ENCODE measurements at places on chromosomes 1 and 21.

DNA sequence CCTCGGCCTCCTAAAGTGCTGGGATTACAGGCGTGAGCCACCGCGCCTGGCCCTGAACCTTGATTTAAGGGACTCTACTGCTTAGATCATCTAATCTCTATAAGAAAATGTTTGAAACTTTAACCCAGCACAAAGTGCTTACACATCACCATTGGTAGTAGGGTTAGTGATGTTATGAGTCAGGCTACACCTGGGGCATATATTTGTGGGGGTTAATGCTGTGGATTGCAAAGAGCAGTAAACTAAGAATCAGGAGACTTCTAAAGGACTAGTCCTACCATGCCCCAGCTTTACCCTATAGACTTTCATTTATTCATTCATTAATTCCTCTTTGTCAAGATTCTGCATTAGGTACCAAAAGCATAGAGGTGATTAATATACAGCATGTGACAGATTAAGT lies 880.5 kb downstream of the TTLL7 start:
- no peak for DNase-seq

GRCh38 chr1:84700070-84700469 lies 9.8 kb upstream of the SSX2IP start:
- no peak for DNase-seq

DNA sequence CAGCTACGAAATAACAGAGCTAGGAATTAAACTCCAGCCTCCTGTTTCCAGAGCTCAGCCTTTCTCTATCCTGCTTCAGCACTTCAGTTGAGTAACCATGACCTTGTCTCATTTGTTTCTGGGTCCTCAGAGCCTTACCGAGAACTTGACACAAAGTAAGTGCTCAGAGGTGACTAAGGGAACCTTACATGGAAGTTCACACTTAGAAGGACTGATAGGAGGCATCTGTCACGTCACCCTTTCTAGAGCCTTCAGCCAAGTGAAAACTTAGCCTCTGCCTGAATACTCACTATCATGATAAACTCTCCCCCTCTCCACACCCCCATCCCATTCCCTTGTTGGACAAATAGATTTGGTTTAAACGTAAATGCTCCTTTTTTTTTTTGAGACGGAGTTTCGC lies 9.8 kb upstream of the LUZP1 start:
- no peak for DNase-seq

DNA sequence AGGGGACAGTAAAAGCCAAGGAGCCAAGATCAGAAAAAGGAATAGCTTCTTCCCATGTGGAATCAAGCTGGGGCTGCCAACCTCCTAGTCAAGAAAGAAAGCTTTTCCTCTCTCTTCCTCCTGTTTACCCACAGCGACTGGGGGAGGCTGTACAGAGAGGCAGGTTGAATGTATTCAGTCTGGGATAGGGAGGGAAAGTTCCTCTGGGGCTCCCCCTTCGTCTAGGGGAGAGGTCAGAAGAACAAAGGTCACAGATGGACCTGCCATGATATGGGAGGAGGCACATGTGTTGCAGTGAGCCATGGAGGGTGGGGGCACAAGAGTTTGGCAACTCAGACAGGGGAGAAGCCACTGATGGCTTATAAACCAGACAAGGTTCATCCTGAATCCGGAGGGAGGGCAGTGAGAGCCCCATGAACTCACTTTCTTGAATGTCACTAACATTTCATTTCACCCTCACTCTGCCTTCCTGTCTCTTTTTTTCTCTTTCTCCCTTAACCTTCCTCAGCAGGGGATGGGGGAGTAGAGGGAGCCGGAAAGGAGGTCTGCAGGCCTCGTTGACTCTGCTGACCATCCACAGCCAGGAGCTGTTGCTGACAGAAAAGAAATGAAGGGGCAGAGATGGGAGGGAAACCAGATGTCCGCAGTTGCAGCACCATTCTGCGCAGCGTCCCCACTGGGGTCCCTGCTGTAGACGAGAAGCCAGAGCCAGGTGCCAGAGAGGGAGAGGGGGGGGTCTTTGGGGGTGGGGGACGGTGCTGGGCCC lies 61.1 kb downstream of the PLXNA2 start:
- no peak for DNase-seq

- peak; percentile 47 for DNase-seq
Measured at GRCh38 chr1:226643611-226644540, 95.2 kb downstream of the ITPKB start.

GRCh38 chr21:16388911-16389560 lies 659.3 kb downstream of the USP25 start:
- no peak for DNase-seq

- no peak for DNase-seq
Measured at GRCh38 chr1:8239306-8240023, 78.4 kb upstream of the SLC45A1 start.

- no peak for DNase-seq
Measured at GRCh38 chr1:40495315-40495903, 13.2 kb upstream of the EXO5 start.

DNA sequence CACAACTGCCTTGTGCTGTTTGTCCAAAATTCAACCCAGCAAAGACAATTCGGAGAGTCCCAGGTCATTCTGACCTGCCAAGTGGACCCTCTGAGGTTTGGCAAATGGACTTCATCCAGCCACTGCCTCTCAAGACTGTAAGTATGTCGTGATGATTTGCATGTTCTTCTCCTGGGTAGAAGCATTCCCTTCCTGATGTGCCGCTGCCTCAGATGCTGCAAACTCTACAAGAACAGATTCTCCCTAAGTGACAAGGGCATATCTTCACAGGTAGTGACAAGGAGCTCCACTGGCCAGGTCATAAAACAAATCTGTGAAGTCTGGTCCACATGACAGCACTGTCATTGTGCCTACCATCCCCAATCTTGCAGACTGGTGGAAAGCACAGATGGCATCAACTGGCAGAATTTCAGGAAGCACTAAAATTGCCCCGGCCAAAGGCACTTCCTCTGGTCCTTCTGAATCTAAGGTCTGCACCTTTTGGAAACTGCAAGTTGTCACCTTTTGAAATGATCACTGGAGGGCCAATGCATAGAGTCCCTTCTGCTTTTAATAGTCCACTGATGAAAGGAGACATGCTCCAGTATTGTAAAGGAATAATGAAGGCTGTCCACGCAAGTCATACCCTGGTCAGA lies 27.4 kb downstream of the POFUT2 start:
- no peak for DNase-seq

GRCh38 chr1:43545695-43546387 lies 15.2 kb downstream of the PTPRF start:
- DNase-seq: no peak
